ENCODE measurements at places on chromosomes 2 and 18.

DNA sequence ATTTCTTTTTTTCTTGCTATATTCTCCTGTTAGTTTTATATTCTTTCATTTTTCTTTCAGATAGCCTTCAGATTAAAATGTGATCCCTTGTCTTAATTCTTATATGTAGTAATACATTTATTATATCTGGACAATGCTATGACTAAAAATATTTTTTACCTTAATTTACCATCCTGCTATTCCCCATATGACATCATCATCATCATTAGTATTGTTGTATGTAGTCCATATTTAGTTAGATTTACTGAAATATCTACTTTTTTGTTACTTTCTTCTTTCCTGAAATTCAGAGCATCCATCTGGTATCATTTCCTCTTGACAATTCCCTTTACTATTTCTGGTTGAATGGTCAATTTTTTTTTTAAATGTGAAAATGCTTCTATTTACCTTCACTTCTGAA is 951.6 kb upstream of the POU3F3 start:
- DNase-seq, result no peak

DNA sequence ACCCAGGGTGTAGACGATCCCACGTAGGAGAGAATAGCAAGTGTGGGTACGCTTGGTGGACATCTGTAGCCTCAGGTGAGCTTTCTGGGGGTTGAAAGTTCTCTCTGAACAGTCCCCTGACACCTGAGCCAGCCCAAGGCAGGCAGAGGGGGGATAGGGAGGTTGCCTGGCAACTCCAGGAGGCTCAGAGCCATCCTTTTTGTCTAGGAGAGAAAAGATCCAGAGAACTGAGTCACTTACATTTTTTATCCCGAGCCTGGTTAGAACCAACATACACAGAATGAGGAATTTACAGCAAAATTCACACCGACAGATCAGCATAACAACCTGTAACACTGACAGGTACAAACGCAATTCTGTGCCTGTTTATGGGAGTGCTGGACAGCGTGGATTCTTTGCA is 113.2 kb downstream of the SH3BP4 start:
- DNase-seq, result no peak

- no peak for DNase-seq
These were observed 11.1 kb downstream of the SCN3A start for GRCh38 chr2:165192729-165193128.

DNA sequence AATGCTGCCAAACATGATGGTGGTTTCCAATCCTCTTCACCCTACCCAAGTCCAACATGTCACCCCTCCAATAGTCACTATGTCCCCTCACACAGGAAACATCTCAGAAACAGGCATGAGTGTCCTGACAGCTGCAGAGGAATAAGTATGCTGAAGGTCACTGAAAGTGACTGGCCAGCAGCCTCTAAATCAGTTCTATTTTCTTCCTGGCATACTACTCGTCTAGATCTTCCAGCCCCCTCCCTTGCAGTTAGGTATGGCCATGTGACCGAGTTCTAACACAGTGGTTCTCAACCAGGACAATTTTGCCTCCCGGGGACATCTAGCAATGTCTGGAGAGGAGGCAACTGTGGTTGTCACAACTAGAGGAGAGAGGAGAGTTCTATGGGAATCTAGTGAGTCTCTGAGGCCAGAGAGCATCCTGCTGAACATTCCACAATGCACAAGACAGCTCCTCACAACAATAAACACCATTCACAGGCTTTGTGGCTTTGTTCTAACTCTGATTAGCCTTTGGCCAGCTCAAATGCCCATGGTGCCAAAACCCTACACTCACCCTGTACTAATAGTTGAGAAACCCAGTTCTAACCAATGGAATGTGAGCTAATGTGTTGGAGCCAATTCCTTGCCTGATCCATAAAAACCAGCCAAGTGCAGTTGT is 12.6 kb upstream of the ID2 start:
- DNase-seq, result no peak

Data from iPS DF 19.7 (cell line).